Activated CD4-positive, alpha-beta T cell treated with anti-CD3 and anti-CD28 coated beads for 48 hours (primary cell): ENCODE measurements at places on chromosomes 12 and 14.

DNA sequence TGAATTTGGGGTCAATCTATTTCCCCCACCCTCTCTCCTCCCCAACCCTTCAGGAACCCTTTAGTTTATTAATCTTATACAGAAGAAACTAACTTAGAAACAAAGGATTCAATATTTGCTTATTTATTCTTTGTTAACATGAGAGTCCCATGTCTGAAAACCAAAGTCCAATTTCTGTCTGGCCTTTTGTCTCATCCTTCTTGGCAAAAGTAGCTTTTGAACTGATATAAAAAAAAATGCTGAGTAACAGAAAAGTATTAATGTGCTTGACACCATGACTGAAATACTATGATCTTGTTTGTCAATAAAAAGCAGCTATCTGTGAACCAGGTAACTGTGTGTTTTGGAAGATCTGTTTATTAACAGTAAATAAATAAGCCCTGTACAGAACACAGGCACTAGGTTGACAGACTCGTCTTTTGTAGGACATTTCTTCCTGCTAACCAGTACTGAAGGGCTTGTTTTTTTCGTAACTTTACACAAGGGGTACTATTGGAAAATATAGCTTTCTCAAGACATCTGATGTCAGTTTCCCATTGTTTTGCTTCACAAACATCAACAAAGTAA is 10.8 kb downstream of the PIGH start:
- DNase-seq, result no peak

DNA sequence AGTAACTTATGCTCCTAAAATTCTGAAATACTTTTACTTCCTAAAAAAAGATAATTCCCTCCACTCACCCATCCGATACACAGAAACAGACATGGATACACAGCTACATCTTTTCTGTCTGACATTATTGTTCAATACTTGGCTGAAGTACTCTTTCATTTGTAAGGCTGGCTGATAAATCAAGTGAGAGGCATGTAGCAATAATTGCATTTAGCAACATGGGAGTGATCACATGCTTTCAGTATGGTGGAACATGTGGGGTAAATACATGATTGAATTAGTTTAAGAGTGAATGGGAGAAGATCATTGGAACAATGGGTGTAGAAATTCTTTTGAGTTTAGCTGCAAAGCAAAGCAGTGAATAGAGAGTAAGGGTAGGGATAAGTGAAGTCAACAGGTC is 25.6 kb downstream of the PTPRQ start:
- DNase-seq, result no peak

DNA sequence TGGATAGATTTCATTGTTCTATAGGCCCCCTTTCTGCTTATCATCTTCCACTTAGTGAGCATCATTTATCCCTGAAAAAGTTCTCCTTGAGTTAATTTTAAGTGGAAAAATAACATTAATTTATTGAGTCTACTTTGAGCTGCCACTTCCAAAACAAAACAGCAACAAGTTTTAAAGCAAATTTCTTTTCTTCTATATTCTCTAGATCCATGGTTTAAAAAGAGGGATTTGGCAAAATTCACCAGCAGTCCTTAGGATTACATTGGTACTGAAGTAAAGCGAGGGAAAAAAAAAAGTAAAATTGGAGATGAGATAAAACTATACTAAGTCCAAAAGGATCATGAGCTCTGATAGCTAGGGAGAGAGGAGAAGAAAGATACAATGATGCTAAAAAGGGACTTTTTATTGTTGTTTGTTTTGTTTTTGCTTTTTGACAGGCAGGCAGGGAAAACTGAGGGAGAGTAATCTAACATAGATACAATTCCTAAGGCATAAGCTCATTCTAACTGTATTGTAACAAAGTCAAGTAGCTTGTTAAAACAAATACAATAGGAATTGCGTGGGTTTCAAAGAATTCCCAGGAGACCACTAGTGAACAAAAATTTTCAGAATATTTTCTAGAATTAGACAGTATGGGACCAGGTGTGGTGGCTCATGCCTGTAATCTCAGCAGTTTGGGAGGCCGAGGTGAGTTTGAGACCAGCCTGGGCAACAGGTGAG is 19.2 kb upstream of the PLEKHA5 start:
- no peak for DNase-seq

GRCh38 chr14:91985008-91985407 is 37.5 kb upstream of the FBLN5 start:
- DNase-seq, result no peak

GRCh38 chr12:24441458-24441857 is 492.0 kb upstream of the SOX5 start:
- DNase-seq, result no peak

- DNase-seq, result no peak
These were observed 108.5 kb downstream of the DICER1 start for GRCh38 chr14:95048771-95049312.
